ENCODE measurements at places on chromosomes 2 and 18.

DNA sequence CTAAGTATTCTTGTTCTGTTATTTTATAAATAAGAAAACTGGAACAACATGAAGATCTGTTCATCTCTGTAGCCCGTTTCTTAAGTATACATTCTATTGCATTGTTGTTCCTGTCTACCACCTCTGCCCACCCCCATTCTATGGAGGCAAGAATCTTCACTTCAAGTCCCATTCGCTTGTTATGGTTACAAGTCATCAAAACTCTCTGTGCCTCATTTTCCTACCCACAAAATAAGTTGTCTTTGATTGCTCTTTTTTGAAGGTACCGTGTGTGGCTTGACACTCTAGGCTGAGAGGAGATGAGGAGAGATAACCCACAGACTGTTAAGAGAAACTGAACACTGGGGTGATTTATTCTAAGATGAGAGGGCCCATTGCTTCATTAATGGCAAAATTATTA is 2.9 kb upstream of the EVA1A start:
- DNase-seq: no peak

DNA sequence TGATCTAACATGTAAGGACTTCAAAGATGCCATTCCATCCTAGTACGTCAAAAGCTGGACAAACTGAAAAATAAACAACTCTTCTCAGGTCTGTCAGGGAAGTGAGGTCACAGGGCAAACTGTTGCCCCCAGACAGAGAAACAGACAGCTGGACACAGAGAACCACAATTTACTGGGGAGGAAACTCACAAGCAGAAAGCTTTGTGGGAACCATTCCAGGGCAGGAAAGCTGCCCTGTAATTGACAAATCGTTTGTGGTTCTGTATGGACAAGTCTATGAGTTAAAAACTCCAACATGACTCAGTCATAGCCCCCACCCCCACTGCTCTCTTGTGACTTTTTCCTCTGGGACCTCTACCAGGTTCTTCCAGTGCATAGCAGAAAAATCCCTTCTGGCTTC is 28.4 kb downstream of the MCEE start:
- no peak for DNase-seq

DNA sequence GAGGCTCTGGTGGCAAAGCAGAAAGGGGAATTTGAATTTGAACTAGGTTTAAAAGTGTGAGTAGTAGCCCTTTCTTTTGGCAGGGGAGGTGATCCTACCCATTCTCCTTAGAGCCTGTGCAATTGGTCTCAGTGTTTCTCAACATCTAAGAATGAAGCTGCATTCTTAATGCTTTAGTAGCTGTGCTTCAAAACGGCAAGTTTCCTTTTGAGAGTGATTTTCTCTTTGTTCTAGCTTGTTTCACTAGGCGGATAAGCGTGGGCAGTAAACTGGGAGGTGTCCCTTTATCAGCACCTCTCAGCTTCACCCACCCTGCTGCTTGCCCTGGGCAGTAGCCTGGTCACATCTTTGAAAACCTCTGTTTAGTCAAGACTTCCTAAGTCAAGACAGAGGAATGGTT is 6.7 kb downstream of the CRIM1 start:
- DNase-seq: no peak

DNA sequence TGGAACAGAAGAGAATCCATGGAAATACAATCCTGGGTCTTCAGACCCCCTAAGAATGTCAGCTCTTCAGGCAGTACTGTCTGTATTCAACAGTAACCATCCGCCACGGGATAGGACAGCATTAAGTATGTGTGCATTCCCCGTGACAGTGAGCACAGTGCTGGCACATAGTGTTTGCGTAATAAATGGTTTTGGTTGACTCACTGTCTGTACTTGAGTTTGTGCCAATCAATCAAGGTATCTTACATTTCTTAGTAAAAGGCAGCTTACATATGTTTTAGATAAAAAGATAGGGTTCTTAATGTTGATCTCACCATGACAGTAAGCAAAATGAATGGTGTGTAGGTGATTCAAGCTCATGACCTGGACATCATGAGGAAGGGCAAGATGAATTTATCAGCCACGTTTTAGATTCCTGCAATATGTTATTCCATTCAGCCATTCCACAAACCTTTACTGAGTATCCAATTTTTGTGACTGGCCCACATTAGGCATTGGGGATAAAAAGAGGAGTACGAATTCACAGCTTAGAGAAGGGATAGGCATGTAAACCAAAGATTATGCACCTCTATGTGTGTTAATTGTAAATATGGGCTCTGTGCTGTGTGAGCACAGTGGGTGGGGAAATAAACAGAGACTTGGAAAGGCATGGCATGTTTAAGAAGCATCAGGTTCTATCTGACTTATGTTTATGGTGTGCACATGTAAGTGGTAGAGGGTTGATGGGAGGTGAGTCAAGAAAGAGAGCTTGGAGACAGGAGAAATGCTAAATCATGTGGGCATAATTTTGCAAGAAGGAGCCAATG is 258.8 kb downstream of the SLC8A1 start:
- no peak for DNase-seq

DNA sequence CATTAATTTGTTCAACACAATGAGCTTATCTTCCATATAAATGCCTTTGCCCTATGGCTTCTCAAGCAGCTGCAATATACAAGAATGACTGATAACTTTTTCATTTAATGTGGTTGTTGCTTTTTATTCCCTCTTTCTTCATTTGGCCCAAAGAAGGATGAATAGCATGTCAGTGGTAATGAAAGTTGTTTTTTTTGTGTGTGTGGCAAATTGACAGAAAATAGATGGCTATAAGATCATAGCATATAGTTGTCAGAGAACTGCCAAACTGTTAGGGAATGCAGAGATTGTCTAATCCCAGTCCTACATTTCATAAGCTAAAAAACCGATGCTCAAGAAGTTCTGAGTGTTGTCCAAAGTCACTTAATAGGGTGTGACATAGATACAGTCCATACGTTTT is 244.3 kb downstream of the ACTR3 start:
- DNase-seq: no peak

DNA sequence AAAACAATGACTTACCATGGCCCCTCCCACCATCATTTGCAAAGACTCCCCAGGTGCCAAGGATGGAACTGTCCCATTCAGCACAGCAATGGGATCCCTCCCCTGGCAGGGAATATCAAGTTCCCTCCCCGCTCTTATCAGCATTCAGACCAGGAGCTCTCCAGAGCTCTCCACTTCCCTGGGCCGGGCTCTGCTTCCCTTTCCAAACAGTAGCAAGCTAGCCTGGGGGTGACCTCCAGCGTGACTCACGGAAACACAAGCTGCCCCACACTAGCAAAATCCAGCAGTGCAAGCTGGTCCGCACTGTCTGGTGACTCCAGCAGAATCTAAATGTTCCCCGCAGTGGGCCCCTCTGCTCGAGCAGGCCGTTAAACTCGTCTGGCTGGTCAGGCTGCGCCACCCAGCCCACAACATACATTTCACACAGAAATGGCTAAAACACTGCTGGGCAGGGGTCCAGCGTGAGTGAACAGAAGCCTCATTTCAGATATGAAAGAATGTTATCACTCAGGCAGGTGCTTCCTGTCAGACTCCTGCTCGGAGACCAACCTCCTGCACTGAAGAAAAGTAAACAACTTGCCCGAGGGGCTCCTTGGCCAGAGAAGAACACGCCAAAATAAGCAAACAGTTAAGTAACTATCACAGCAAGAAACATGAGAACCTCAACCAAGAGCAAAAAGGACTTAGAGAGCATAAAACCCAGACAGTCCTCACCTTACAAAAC is 33.9 kb downstream of the STAT1 start:
- no peak for DNase-seq

DNA sequence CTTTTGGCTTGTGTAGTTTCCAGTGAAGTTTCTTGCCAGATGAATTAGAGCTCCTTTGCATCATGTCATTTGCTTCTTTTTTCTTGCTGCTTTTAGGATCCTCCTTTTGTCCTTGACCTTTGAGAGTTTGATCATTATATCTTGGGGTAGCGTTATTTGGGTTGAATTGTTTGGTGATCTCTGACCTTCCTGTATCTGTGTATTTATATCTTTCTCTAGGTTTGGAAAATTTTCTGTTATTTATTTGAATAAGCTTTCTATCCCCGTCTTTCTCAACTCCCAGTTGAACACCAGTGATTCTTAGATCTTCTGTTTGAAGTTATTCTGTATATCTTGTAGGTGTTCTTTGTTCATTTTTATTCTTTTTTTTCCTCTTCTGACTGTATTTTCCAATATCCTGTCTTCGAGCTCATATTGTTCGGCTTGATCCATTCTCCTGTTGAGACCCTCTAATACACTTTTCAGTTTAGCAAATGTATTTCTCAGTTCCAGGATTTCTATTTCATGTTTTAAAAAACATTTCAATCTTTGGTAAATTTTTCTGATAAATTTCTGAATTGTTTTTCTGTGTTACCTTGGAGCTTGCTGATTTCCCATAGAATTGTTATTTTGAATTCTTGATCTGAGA is 20.8 kb downstream of the GALNT1 start:
- DNase-seq: no peak

DNA sequence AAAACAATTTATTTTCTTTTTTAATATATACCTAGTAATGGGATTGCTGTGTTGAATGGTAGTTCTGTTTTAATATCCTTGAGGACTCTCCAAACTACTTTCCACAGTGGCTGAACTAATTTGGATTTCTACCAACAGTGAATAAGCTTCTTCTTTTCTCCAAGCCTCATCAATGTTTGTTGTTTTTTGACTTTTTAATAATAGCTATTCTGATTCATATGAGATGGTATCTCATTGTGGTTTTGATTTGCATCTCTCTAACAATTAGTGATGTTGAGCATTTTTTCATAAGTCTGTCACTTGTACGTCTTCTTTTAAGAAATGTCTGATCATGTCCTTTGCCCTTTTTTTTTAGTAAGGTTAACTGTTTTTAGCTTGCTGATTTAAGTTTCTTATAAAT is 863.3 kb downstream of the CNTNAP5 start:
- no peak for DNase-seq

GRCh38 chr2:218883491-218884490 is 3.1 kb downstream of the WNT10A start:
- no peak for DNase-seq

GRCh38 chr2:217121565-217121964 is 261.7 kb upstream of the TNP1 start:
- DNase-seq: no peak

- DNase-seq: no peak
Measured at GRCh38 chr2:95315801-95316411, 18.8 kb downstream of the KCNIP3 start.

GRCh38 chr2:169119123-169119760 is 49.9 kb downstream of the DHRS9 start:
- DNase-seq: no peak

DNA sequence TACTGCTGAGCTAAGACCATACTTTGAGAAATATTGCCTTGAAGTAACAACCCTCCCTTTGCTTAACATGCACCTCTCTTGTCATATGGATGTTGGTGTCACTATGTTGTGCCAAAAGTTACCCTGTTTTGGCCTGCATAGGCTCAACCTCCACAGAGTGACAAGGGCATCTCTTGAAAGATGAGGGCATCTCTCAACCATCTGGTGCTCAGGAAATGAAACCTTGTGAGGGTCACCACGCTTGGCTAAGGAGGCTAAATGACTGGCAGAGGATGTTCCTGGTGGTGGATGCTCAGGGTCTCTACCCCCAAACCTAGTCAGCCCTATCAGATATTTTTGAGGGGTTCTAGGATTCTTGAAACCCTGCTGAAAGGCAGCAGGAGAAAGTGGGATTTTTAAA is 2.3 kb downstream of the LHCGR start:
- DNase-seq: no peak

- no peak for DNase-seq
Measured at GRCh38 chr2:367246-367645, 79.4 kb upstream of the ALKAL2 start.

DNA sequence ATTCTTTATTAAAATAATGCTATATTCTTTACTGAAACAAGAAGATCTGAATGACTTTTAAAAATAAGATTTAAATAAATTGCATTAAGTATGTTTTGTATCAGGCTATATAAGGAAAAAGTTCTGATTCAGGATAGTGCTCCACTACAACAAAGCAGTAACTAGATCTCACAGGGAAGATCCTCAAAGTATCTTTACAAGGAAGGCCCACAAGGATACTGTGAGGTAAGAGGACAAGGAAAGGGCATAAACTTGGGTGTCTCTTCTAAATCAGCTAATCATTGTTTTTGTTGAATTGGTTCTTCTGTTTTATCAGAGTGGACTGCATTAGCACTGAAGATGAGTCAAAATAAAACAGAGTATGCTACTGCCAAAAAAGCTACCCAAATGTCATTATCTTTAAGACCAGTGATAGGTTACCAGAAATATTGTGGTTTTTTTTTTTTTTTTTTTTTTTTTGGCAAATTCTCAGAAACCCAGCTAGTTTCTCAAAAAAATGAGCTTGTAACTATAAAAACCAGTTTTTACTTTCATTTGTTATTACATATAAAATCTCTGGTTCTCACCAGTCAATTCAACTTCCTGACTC is 160.9 kb downstream of the BAZ2B start:
- DNase-seq: no peak

DNA sequence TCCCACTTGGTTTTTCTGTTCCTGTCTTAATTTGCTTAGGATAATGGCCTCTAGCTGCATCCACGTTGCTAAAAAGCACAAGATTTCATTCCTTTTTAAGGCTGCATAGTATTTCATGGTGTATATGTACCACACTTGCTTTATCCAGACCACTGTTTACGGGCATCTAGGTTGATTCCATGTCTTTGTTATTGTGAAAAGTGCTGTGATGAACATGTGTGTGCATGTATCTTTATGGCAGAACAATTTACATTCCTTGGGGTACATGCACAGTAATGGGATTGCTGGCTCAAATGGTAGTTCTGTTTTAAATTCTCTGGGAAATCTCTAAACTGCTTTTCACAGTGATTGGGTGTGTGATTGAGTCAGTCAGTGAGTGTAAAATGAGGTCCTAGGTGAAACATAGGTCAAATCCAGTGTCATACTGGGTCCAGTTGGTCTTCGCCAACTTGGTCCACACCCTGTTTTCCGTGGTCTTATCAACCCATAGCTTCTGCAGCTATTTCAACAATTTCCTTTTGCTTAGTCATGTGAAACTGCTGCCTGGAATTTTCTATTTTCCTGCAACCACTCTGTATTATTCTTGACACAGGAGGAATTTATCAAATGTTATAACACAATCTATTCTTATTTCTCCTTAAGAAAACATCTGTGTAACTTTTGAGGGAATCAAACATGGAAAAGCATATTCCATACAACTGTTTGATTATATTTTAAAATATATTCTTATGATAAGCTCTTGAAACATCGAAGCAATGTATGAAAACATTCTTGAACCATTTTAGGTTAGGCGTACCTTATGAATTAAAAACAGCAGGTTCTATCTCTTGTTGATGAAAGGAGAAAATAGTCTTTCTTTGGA is 82.9 kb downstream of the ADCYAP1 start:
- no peak for DNase-seq

GRCh38 chr2:230678451-230678850 is 34.2 kb upstream of the CAB39 start:
- DNase-seq: no peak

All from HCT116 (cell line).